ENCODE measurements at places on chromosomes 7 and 10.

- DNase-seq = no peak
These were observed 6.4 kb downstream of the AP4M1 start for GRCh38 chr7:100107890-100108289.

GRCh38 chr7:27172823-27173510 is 1.2 kb downstream of the HOXA10 start:
- DNase-seq = no peak

- DNase-seq = peak; percentile 90
These were observed 167.0 kb downstream of the SNX13 start for GRCh38 chr7:17773289-17773626.

- no peak for DNase-seq
These were observed 35.5 kb upstream of the WASL start for GRCh38 chr7:123784263-123784662.

Data from mammary epithelial cell (primary cell).